Uterine smooth muscle cell (primary cell): ENCODE measurements at places on chromosomes 5 and 9. TPM values are rescaled to one million over a fixed set of nuclear protein-coding genes. Genes with fewer than 3 reads are reported as not detected.

Gene LHFPL2
- total RNA-seq: 68.6 and 72.5 TPM in 2 replicates

Gene ADAMTS13
- 0.77 and 2.7 TPM in 2 replicates for total RNA-seq

Gene PAPPA
- 8.1 and 23.5 TPM in 2 replicates for total RNA-seq

Gene CDKN2A
- 8.5 and 8.9 TPM in 2 replicates for total RNA-seq

Gene C1QTNF3
- total RNA-seq: 1.00 and 1.4 TPM in 2 replicates
